GM10248 (cell line): ENCODE measurements at places on chromosomes 7 and 10.

DNA sequence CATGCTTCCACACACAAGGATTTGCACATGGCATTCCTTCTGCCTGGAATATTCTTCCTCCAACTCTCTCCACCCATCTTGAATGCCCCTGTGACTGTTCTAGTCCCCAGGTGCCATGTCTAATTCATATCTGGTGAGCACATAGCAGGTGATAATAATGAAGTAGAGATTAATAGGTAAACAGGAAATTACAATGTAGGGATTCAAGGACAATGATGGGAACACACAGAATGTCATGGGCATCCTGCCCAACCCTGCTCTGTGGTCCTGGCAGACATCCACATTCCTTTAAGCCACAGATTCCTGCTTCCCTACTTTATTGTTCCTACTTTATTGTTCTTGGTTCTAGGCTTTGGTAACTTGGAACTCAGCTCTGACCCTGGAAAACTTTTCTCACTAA, 115.8 kb downstream of the THSD7A start:
- no peak for DNase-seq

- no peak for DNase-seq
Measured at GRCh38 chr10:118002581-118002980, 44.2 kb downstream of the RAB11FIP2 start.

DNA sequence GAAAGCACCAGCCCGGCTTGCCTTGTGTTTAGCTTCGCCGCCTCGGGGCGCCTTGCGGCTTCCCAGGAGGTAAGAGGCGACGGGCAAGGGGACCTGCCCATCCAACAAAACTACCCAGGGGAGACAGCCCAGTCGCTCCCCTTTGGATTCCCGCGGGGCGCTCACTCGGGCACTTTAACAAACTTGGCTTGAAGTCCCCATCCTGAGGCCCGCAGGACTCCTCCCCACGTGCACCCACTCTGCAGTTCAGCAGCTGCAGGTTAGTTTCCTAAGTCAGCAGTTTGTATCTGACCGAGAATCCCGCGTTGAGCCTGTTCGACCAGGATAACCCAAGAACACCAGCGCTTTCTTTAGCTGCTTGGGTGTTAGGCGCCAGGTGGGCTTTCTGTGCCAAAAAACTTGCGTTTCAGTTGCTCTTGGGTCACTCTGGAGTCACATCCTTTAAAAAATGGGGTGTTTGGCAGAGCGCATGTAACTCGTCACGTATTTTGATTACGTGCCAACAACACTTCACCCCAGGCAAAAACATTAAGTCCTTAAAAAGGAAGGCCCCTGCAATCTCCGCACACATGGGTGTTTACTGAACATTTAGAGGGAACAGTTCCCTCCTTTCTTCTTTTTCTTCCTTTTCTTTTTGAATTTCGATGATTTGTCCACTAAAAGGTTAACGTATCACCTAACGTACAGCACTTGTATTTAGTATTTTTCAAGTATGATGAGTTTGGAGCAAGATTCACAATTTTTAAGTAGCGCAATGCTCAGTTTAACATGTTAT, 876 bp downstream of the DNAH11 start:
- peak; percentile 18 for DNase-seq

- DNase-seq, result no peak
Measured at GRCh38 chr7:9796241-9796640, 1177.4 kb upstream of the PHF14 start.

DNA sequence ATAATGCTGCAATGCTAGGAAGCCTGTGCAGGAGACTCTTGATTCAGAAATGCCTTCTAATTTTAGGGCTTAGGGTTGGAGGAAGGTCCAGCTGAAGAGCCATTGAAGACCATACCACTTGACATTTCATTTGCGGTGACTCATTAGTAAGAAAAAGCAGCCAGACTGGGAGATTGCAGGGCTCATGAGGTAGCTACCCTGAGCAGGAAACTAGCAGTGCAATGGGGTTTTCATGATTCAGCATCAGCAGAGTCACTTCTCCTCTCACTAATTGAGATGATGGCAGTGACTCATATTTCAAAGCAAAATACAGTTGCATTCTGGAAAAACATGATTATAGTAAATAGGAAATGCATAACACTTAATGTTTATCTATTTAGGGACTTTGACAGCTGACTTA, 434.1 kb downstream of the DNAJB9 start:
- DNase-seq, result no peak

GRCh38 chr7:6729492-6730342, 23.0 kb upstream of the ZNF12 start:
- DNase-seq, result peak; percentile 94

- no peak for DNase-seq
Measured at GRCh38 chr7:36620166-36620708, 104.1 kb downstream of the AOAH start.

- DNase-seq, result no peak
Measured at GRCh38 chr7:54969208-54969967, 49.4 kb upstream of the EGFR start.

DNA sequence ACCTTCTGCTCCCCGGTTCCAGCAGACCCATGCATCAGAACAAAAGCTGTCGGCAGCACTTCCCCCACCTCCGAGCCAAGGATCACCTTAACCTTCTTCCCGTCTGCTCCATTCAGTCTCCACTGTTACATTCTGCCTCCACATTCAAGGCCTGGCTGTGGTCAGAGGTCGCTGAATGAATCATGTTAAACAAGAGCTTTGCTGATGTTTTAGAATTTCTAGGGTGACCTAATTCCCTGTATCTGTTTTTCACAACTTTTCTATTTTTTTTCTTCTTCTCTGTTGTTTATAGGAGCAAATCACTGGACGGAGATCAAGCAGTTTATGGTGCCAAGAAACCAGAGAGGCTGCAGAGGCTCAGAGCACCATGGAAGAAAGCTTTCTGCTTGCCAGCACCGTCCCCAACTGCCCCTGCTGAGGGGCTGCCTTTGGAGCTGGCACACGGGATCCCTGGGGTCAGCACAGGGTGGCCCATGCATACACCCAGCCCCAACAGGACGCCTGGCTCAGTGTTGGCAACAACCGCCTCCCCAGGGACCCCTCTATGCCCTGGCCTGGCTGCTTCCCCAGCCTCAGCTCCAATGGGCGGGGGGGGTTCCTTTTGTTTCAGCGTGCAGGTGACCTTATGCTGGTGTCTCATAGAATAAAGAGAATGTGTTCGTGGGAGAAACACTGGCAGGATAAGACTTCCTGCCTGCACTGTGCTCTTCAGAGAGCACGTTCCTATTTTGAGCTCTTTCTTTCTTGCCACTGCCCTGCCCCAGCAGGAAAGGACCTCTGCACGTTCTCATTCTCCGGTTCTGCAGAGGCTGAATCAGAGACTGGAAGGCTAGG, 182.7 kb upstream of the LYZL2 start:
- DNase-seq, result no peak

- DNase-seq, result no peak
Measured at GRCh38 chr7:18520450-18521235, 25.1 kb downstream of the HDAC9 start.

GRCh38 chr7:77729574-77730348, 33.5 kb downstream of the RSBN1L start:
- no peak for DNase-seq

- DNase-seq, result no peak
Measured at GRCh38 chr7:7819442-7820247, 101.2 kb upstream of the RPA3 start.

DNA sequence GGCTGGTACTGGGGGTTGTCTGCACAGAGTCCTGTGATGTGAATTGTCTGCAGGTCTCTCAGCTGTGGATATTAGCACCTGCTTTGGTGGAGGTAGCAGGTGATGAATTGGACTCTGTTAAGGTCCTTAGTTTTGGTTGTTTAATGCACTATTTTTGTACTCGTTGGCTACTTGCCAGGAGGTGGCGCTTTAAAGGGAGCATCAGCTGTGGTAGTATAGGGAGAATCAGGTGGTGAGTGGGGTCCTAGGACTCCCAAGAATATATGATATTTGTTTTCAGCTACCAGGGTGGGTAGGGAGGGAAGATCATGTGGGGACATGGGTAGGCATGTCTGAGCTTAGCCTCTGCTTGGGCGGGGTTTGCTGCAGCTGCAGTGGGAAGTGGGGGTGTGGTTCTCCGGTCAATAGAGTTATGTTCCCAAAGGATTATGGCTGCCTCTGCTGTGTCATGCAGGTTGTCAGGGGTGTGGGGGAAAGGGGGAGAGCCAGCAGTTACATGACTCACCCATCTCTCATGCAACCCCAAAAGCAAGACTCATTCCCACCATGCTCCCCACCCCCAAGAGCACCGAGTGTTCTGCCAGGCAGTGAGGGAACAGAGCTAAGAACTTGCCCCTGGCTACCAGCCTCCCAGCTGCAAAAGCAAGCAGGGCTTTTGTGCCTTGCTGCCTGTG, 53.7 kb upstream of the ZNF273 start:
- DNase-seq, result no peak

DNA sequence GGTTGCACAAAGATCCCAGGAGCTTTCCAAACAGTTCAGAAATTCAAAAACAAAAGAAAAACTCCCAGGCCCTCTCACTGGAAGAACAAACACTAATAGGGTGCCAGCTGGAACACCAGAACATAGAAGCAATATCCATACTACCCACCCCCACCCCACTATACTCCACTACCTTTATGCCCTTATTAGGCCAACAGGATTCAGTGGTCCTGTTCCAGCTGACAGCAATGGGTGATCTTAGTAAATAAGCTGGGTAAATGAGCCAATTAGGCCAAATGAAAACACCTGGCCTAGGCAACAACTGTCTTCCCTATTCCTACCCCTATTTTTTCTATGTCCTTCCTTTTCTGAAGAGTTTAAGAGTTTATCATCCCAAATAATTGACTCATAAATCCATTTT, 11.7 kb downstream of the NOC3L start:
- DNase-seq, result no peak

DNA sequence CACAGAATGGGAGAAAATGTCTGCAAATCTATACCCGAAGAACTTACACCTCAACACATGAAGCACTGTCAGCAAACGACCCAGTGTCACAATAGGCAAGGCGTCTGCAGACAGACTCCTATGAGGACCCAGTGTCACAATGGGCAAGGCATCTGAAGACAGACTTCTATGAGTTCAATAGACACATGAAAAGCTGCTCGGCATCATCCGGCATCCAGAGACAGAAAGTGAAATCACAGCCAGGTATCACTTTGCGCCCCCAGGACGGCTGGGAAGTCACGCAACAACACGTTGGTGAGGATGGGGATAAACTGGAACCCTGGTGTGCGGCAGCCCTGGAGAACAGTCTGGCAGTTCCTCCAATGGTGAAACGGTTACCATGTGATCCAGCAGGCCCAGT, 273.2 kb downstream of the ELFN1 start:
- DNase-seq, result no peak

DNA sequence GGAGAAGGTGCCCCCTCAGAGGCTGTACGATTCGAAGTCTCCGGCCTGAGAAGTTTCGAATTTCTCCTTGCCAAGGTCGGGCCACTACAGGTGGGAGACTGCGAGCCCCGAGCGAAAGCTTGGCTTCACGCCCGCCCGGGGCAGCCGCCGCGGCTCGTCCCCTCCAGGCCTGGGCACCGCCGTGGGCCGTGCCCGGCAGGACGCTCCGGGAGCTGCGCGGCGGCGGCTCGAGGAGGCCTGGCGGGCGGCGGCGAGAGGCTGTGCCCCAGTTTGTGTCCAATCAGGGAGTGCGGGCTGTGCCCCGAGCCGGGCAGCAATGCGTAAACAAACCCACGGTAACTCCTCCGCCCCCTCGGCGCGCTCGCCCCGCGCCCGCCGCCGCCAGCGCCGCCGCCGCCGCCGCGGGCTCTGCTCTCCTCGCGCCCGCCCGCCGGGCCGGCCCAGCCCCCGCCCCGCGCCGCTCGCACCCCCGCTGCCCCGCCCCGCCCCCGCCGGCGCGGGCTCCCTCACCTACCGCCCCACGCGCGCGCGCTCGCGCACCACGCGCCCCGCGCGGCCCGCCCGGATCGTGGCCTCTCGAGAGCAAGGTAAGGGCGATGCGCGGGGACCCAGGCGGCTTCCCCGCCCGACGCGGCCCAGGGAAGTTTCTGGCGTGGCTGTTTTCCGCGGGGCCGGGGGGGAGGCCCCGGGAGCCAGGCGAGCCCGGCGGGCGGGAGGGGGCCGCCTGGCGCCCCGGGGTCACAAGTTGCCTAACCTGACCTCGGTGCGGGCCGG, 57.8 kb upstream of the PCGF5 start:
- peak; percentile 72 for DNase-seq

DNA sequence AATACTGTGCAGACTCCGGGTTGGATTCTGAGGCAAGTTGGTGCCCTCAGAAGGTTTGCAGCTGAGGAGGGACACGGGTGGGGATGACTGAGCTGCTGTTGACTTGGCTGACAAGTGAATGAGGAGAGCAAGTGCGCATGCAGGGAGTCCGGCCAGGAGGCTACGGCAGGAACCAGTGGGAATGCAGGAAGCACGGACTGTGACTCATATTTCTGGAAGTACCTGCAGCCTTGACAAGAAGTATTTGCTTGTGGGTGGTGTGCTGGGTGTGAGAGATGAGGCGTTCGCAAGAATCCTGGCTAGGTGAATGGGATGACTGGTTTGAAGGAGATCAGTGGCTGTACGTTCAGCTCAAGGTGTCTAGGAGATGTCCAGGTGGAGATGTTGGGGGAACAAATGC, 30.8 kb upstream of the FXYD4 start:
- no peak for DNase-seq

DNA sequence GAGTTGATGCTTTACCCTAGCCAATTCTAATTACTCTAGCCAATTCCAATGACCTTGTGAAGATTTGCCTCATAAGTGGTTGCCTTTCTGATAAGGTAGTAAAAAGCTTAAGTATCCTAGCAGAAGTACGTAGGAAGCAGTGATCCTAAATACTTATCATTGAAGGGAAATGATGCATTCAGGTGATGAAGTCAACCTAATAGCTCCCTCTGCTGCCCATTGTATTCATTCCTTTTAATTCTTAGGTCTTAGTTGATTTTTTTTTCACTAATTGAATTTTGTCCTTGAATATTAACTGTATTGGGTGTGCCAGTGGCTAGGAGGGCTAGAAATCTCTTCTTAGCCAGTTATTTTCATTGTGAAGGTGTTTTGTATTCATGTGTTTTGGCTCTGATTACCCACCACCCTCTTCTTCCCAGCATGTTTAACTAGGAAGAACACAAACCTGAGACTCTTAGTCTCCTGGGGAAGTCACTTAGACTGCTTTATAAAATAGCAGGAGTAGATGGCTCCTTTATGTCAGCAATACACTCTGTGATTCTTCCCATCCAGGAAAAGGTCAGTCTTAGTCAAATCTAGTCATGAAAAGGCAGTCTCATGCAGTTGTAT, 46.3 kb downstream of the PLEKHA8 start:
- DNase-seq, result no peak

GRCh38 chr10:4266416-4267085, 481.5 kb upstream of the KLF6 start:
- DNase-seq, result no peak

DNA sequence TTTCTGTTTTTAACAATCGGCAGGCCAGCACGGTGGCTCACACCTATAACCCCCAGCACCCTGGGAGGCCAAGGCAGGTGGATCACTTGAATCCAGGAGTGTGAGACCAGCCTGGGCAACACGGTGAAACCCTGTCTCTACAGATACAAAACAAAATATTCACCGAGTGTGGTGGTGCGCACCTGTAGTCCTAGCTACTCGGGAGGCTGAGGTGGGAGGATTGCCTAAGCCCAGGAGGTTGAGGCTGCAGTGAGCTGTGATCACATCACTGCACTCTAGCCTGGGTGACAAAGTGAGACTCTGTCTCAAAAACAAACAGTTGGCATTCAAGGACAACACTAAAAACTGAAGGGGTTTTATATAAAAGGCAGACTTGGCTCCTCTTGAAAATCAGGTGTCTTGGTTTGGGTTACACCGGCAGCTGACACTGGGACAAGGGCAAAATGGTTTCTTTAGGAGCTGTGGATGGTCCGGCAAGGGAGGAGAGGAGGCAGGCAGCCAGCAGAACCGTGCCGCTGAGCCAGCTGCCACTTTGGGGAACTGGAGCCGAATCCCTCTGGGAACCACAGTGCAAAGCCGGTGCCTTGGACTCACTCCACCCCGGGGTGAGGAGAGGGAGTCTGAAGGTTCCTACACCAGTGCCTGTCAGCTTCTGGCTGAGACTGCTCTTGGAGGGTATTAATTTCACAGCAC, 52.6 kb downstream of the CHST3 start:
- DNase-seq, result no peak
